Stimulated activated CD8-positive, alpha-beta memory T cell treated with anti-CD3 and anti-CD28 coated beads, Interleukin-7, amount 100 ng/mL, for 24 hours (primary cell): ENCODE measurements at places on chromosomes 6 and 20.

- no peak for DNase-seq
These were observed at the start of gene C2 for GRCh38 chr6:31927242-31927862. C2 (plus strand) TSS chr6:31927717; CDS start chr6:31927753, 36 bp downstream.

DNA sequence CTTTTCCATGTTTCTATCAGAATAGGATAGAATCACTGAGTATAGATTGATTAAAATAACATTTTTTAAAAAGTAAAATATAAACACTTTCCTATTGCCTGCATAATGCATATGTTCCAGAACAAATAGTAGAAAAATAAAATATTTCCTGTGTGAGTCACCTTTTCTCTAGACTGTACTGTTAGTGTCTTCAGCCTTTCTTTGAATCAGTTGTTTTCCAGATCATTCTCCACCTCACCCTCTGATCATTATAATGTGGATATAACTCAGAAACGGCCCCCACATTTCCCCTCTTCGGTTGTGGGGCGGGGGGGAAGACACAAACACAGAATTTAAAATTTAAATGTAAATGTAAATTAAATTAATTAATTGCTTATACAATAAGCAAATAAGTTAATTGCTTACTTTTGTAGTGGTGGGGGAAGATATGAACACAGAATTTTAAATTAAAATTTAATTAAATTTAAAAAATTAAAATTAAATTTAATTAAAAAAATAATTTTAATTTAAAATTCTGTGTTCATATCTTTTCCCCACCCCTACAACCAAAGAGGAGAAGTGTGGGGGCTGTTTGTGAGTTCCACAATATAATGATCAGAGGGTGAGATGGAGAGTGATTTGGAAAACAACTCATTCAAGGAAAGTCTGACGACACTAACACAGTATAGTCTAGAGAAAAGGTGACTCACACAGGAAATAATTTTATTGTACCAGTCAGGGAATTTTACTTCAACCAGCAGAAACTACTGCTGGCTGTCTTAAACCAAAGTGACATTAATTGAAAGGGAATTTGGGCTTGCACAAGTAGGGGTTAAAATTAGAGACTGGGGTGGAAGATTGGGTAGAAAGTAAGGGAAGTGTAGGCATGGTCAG lies 37.1 kb upstream of the PROKR2 start:
- DNase-seq: no peak

DNA sequence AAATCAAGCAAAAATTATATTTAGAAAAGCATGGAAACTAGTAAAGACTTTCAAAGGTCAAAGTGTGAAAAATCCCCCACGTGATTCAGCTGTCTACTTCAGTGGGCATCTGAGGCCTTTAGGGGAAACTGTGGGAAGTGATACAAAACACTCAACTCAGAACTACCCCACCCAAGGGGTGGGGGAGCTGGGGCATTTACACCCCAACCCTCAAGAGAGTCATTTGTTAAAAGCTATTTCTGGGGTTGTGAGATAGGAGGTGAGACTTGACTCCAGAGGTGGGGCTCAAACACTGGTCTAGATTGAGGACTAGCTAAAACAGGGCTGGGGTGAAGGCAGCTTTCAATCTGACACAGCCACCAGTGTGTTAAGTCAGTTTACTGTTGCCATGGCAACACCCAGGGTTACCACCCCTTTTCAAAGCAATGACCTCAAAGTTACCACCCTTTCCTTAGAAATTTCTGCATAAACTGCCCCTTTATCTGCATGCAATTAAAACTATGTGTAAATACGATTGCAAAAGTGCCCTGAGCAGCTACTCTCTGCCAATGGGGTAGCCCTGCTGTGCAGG lies 9.9 kb upstream of the GTSF1L start:
- no peak for DNase-seq

DNA sequence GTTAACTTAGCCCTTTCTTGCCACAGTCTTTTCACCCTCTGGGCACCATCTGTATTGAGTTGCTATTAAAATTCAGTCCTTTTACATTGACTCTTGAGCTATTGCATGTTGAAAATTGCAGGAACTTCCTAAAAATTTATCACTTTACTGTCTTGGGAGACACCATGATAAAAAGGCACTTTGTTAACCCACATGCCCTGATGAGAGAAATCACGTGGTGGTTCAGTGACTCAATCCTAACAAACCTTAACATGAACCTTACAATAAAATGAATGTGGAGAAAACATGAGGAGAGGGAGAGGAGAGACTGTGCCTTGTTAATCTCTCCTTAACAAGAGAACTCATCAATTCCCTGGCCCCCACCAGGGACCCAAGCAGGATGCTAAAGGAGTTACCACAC lies 30.8 kb downstream of the GSTA4 start:
- DNase-seq: no peak

GRCh38 chr6:35014341-35014740 lies 125.3 kb downstream of the ANKS1A start:
- no peak for DNase-seq

DNA sequence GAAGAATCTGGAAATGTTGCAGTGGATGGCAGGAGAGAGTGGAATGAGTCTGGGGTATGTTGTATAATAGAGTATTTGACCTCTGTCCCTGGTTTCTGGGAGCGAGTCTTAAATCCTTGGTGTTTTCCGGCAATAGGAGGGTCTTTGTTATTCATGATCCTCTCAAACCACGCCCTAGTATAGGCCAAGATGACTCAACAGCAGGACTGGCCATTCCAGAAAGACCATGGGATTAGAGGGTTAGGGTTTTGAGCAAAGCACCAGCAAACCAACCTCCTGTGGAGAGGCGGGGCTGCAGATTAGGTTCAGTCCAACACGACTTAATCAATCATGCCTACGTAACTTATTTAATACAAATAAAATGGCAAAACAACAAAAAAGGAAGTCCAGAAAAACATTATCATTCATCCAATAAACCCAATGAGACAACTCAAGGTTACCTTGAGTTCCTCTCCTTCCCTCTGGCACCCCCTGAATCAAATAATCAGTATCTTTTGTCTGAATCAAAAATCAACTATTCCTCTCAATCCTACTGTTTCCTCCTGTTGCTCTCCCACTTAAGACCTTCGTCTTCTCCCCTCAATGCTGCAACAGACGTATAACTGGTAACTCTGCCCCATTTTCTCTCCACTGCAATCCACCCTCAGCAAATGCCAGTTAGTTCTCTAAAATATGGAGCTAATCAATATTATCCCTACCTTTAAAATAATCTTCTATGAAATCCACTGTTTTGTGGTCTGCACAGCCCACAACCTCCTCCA lies 15.5 kb downstream of the HUS1B start:
- DNase-seq: no peak

DNA sequence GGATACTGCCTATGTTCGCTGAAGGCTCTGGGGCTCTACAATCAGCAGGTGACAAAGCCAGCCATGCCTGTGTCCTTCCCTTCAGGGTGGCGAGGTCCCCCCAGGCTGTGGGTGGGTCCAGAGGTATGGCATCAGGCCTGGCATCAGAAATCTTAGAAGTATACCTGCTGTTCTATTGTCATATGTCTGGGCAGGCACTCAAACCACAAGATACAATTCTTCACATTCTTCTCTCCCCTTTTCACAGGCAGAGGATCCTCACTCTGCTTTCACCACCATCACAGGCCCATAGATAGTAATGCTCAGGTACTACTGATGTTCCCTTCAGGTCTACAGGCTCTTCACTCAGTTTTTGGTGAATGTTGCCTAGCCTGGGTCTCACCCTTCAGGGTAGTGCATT lies 1180.0 kb upstream of the CITED2 start:
- no peak for DNase-seq

- DNase-seq: no peak
These were observed 66.5 kb downstream of the COL9A1 start for GRCh38 chr6:70236343-70236742.

GRCh38 chr20:41080866-41081265 lies 52.2 kb downstream of the TOP1 start:
- DNase-seq: no peak
